ENCODE measurements at places on chromosomes 1 and 21. TPM values are rescaled to one million over a fixed set of nuclear protein-coding genes. Genes with fewer than 3 reads are reported as not detected.
A peak's percentile ranks its signal among the peaks of the same experiment; 100 is the strongest.

TMEM51 gene
- 20.9 TPM for polyA plus RNA-seq

ANGPTL1 gene
- not detected for polyA plus RNA-seq

PDZK1 gene
- polyA plus RNA-seq = 1.3 TPM

SFPQ gene
- polyA plus RNA-seq = 363 TPM

KLHL17 gene
- 18.7 TPM for polyA plus RNA-seq

HAO2 gene
- polyA plus RNA-seq = not detected

SPRR2A gene
- not detected for polyA plus RNA-seq

IL19 gene
- polyA plus RNA-seq = not detected

USP25 gene
- polyA plus RNA-seq = 18.1 TPM

FCRLB gene
- polyA plus RNA-seq = 0.62 TPM

FLG gene
- polyA plus RNA-seq = 0.03 TPM

GREM2 gene
- 0.31 TPM for polyA plus RNA-seq

DNA sequence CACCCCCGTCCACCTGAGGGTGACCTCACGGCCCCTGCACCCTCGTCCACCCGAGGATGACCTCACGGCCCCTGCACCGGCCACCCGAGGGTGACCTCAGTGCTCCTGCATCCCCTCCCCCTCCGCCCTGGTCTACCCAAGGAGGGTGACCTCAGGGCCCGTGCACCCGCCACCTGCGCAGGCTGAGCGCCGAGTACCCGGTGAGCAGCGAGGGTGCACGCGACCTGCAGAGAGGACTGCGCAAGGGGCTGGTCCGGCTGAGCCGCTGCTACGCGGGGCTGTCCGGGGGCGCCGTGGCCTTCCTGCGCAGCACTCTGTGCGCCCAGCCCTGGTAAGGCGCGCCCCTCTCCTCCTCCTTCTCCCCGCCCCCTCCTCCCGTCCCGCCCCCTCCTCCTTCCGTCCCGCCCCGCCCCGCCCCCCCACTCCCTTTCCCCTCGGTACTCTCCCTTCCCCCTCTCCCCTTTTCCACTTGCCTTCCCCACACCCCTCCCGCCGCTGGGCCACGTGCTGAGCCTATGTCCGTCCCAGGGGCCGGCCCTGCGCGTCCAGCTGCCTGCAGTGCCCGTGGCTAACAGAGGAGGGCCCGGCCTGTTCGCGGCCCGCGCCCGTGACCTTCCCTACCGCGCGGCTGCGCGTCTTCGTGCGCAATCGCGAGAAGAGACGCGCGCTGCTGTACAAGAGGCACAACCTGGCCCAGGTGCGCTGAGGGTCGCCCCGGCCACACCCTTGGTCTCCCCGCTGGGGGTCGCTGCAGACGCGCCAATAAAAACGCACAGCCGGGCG, 28.4 kb downstream of the TRIM11 start:
- DNase-seq = peak; percentile 72

DNA sequence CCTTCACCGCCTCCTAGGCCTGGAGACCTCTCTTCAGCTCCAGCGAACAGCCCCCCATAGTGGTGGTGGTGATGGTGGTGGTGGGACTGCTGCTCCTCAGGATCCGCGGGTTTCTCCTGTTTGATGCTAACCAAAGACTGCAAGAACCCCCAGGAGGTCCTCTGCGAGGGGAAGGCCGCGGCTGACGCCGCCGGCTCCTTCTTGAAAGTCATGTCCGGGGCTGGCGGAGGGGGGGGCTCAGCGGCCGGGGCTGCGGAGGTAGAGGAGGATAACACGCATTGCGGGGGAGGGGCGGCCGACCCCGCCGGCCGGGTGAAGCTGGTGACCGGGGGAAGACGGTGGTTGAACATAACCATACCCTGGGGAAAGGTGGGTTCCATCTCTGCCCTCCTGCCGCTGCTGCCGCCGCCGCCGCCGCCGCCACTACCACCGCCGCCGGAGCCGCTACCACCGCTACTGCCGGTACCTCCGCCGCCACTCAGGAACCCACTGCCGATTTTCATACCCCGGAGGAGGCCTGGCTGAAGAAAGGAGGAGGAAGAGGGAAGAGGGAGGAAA, 554 bp downstream of the ZNF281 start:
- DNase-seq = no peak

DNA sequence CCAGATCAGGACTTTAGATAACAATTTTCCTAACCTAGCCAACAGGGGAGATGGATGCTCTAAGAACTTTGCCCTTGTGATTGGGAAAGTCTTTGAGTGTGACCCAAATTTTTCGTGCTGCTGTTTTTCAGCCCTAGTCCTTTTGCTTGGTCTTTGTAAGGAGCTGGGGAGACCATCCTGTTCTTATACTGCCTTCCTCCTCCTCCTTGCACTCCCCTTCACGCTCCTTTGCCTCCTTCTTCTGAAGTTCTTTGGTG, 5.7 kb downstream of the KCNQ4 start:
- DNase-seq = no peak

- DNase-seq = no peak
Observed at GRCh38 chr1:231396643-231397042, 25.4 kb downstream of the EGLN1 start.

GRCh38 chr21:15966231-15966630, 236.4 kb downstream of the USP25 start:
- DNase-seq = no peak

DNA sequence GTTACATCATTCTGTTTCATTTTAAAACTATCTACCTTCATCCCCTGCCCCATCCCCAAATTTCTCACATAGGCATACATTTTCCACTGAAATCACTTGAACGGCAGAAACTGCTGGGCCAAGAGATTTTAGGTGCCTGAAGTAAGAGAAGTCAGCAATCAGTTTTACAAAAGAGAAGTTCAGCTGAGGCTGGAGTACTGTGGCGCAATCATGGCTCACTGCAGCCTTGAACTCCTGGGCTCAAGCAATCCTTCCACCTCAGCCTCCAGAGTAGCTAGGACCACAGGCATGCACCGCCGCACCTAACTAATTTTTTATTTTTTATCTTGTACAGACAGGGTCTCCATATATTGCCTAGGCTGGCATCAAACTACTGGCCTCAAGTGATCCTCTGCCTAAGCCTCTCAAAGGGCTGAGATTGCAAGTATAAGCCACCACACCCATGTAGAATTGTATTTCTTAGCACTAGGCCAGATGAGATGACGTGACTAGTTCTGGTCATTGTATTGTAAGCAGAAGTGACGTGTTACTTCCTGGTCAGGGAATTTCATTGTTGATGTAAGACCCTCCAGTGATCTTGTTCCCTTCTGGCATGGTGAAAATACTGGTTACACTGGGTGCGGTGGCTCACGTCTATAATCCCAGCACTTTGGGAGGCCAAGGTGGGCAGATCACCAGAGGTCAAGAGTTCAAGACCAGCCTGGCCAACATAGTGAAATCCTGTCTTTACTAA, 7.1 kb downstream of the BECN2 start:
- DNase-seq = no peak

- no peak for DNase-seq
Observed at GRCh38 chr21:44872649-44873355, 688 bp downstream of the PTTG1IP start.

- DNase-seq = peak; percentile 6
Observed at GRCh38 chr1:177172866-177173265, 2.1 kb downstream of the BRINP2 start.

DNA sequence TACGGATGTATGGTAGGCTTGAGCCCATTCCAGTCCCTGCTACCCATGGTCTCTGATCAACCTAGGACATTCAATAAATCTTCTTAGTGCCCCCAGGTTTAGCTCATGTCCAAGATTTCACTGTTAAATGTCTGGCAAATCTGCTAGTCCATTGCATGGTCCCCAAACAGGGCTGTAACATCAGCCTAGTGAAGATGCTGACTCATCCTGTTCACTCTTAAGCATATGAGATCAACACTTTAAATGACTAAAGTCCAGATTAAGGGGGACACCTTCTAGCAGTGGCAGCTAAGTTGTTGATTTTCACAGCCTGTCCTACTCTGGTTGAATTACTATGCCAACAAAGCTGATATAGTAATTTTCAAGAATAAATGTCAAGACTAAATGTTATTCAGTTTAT, 46.5 kb upstream of the NUF2 start:
- DNase-seq = peak; percentile 23

- DNase-seq = peak; percentile 10
Observed at GRCh38 chr1:238951809-238952208, 434.6 kb upstream of the CHRM3 start.

DNA sequence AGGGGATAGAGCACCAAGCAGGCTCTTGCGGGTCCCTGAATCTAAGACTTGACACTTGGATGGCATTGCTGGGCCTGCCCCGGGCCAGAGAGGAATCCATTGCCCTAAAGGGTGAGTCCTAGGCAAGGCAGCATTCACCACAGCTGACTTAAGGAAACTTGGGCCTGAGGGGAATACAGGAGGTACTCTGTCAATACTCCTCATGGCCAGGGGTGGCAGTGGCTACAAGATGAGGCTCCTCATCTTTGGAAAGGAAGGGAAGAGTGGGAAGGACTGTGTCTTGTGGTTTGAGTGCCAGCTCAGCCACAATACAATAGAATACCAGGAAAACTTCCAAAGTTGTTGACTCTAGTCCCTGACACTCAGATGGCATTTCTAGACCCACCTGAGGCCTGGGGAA, 5.1 kb downstream of the KRTAP22-1 start:
- no peak for DNase-seq

- no peak for DNase-seq
Observed at GRCh38 chr21:16318651-16319300, 589.0 kb downstream of the USP25 start.

DNA sequence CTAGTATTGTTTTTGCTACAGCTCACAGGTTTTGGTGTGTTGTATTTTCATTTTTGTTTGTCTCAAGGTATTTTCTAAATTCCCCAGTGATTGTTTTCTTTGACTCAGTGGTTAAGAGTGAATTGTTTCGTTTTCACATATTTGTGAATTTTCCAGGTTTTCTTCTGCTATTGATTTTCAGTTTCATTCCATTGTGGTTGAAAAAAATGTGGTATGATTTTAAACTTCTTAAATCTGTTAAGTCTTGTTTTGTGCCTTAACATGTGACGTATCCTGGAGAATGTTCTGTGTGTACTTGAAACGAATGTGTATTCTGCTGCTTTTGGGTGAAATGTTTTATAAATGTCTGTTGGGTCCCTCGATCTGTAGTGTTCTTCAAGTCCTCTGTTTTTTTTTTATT, 117.9 kb downstream of the KIF26B start:
- no peak for DNase-seq

DNA sequence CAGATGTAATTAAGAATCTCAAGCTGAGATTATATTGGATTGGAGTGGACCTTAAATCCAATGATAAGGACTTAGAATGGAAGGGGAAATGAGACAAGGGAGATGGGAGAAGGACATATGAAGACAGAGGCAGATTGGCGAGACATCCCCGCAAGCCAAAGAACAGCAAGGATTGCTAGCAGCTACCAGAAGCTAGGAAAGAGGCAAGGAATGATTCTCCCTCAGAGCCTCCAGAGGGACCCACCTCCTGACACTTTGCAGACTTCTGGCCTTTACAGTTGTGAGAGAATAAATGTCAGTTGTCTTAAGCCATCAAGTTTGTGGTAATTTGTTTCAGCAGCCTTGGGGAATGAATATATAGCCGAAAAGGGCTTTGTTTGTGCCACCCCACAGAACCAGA, 20.7 kb downstream of the METTL13 start:
- DNase-seq = no peak

GRCh38 chr1:39755965-39756659, 15.0 kb downstream of the OXCT2 start:
- DNase-seq = no peak

- no peak for DNase-seq
Observed at GRCh38 chr1:241270016-241270415, 87.0 kb downstream of the RGS7 start.

- peak; percentile 43 for DNase-seq
Observed at GRCh38 chr1:201748335-201748734, 80.6 kb upstream of the IPO9 start.

DNA sequence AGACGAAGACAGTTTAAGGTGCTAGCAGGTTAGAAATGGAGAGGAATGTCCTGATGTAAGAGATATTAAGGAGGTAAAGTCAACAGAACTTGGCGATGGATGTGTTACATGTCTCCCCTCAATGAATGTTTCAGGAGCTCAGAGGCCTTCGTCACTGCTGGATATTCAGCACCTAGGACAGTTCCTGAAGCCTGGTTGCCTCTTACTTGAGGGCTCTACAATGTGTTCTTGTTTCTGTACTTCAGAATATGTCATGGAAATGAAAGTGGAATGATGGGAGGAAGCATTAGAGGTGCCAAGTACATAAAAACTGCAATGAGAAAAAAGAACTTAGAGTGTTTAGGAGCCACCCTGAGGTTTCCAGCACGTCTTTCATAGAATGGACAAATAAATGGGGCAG, 17.7 kb downstream of the TNR start:
- DNase-seq = no peak

- DNase-seq = no peak
Observed at GRCh38 chr1:213958346-213958745, 29.4 kb upstream of the PROX1 start.

- no peak for DNase-seq
Observed at GRCh38 chr1:22184892-22185612, 42.2 kb upstream of the WNT4 start.

DNA sequence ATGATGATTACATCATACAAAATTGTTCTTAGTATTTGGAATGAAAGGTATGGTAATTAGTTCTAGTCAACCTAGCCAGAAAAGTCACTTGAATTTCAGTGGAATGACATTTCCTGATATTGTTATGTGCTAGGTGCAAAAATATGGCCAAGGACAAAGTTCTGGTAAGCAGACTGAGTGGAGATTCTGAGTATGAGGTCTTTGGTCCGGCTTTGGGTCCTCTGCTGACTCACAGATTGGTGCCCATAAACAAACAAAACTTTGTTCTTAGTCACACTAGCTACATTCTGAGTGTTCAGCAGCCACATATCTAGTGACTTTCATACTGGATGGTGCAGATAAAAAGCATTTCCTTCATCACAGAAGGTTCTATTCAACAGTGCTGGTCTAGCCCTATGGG, 206.1 kb downstream of the ZNF648 start:
- no peak for DNase-seq

DNA sequence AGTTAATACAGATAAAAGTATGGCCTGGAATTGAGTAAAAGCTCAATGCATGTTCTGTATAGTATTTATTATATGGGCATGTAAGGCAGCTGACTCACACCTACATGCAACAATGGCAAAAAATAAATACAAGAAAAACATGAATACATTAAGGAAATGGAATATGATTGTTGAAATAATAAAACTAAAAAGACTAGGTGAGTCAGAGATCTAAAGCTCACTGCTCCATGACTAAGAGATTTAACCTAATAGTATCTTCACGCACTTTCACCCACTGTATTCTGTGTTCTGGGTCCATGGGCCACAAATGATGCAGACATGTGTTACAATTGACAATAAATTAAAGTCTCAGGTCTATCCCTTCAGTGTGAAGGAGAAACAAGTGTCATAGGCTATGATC, 607.0 kb downstream of the AGBL4 start:
- DNase-seq = no peak

- no peak for DNase-seq
Observed at GRCh38 chr1:26951821-26952497, 8.3 kb downstream of the KDF1 start.

DNA sequence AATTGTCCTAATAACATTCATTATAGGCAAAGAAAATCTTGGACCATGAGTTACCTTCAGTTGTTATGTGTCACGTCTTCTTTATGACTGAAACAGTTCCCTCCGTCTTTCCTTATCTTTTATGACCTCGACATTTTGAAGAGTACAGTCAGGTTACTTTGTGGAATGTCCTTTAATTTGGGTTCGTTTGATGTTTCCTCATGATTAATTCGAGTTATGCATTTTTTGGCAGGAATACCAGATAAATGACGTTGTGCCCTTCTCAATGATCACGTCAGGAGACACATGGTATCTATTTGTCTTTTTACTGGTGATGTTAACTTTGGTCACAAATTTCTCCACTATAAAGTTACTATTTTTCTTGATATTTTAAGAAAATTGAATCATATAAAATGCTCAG, 17.3 kb upstream of the KLF17 start:
- no peak for DNase-seq

GRCh38 chr1:217032715-217033367, 309.6 kb upstream of the ESRRG start:
- no peak for DNase-seq
